Astrocyte of the cerebellum (primary cell): ENCODE measurements at places on chromosomes 6 and 20.

DNA sequence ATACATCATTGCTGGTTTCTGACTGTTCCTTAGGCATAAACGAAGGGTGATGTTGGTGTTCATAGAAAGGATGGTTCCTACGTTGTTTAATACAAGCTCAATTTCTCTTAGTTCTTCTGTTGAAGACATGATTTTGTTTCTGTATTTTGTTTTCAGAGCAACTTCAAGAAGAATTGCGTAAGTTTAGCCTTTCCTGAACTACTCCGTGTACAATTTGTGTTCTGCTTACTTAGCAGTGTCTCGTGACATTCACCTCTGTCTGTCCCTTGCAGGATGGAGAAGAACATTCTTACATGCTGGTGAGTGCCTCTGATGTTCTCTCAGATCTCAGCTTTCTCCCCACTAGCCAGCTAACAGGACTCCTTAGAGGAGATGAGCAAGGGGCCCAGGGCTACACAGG, 7.6 kb downstream of the BTN2A2 start:
- no peak for DNase-seq

- DNase-seq = no peak
Observed at GRCh38 chr6:138653435-138653834, 120.1 kb upstream of the CCDC28A start.

DNA sequence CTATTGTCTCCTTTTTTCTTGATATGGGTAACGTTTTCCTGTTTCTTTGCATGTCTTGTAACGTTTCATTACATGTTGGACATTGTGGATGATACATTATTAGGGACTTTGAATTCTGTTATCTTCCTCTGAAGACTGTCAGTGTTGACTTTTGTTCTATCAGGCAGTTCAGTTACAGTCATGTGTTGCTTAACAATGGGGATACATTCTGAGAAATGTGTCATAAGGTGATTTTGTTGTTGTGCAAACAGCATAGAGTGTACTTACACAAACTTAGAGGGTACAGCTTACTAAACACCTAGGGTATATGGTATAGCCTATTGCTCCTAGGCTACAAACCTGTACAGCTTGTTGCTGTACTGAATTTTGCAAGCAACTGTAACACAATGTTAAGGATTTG, 64.7 kb downstream of the AK9 start:
- no peak for DNase-seq

DNA sequence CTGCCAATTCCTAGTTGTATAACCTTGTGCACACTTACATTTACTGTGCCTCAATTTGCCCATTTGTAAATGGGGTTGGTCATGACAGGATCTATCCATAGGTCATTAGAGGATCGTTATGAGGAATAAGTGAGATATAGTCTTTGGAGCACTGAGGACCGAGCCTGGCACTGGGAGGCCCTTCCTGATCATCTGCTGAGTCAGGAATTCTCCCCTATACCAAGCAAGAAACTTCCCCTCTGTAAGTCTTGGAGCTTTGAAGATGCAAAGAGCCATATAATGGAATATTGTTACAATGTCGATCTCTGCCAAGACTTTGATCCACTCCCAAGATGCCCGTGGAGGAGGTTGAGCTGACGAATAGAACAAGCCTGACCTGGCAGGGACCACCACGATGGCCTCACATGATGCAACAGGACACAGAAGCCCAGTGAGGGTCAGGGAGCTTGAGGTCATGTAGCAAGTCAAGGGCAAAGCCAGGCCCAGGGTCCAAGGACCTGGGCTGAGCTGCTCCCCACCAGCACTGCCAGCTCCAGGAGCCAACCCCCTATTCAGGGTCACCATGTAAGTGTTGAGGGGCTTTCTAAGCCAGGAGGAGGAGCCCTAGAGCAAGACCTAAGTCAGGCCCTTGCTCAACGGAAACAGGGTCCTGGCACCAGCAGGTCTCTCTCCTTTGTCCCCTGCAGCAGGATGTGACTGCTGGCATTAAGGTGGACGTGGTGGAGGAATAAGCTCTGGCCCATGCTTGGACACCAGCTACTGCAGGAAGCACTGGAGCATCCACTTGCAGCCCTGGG, 16.7 kb downstream of the PDRG1 start:
- no peak for DNase-seq

- no peak for DNase-seq
Observed at GRCh38 chr20:45405571-45406259, 2.4 kb upstream of the DBNDD2 start.

DNA sequence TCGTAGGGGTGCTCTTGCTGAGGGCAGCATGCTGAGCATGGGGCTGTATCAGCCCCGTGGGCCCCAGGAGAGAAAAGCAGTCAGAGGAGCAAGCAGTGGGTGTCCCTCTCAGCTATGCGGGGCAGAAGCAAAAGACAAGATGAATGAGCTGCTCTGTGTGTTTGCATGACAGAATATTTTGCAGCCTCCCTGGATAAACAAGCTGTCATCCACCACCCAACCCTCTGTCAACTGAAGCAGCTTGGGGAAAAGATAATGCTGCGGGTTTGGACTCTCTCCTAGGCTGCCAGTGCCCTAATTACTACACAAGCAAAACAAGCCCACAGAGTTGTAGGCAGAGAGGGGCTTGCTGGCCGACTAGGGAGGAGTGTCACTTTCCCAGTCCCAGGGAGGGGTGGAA, 82.3 kb upstream of the PTPRT start:
- no peak for DNase-seq

GRCh38 chr6:45398075-45398813, 20.5 kb upstream of the SUPT3H start:
- no peak for DNase-seq

DNA sequence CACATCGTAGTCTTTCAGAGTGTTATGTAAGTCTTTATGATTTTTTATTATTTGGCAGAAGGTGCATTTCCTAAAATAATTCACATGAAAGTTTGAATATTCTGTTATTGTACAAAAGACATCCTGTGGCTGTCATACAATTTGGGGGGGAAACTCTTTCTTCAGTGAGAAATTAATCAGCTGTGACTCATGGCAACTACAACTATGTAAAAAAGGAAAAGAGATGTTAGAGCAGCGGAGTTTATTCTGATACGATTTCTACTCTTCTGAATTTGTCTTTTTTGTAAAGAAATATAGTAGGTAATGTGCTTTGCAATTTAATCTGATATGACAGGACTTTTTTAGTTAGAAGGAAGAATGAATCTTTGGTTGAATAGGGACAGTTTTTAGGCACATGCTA, 14.2 kb downstream of the COL19A1 start:
- DNase-seq = no peak

- DNase-seq = peak; percentile 43
Observed at GRCh38 chr6:97594844-97595243, 311.8 kb upstream of the MMS22L start.
